ENCODE measurements at places on chromosomes 3 and 15.

DNA sequence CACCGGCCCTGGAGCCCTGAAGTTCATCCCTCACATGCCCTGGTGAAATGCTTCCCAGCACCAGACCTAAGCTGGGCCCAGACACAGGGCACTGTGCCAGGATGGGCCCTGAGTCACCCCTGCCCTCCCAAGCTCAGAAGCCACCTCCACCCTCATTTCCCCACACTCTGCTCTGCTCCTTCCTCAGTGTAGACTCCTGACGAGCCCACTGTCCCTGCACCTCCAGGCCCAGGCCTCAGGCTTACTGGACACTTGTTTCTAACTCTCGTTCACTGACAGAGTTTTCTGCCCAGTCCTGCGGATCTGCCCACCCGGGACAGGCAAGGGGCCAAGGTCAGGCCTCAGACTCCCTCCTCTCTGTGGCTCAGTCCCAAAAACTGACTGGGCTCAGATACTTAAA is 112.6 kb upstream of the RNF7 start:
- no peak for DNase-seq

DNA sequence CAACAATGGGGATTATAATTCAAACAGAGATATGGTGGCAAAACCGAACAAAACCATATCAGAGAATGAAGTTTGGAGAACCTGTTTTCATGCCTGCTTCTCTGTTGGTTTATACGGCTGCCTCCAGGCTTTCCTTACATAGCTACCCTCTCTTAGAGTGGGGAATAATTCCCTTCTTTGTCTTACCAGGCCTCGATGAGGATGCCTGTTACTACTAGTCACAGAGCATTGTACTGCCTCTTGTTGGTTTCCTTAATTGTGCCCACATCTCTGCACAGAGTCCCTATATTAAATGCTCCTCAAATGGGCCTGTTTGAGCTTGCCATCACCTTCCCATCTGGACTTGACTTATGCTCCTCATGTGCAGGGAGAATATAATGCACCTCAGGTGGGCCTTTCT is 92.9 kb downstream of the NCEH1 start:
- DNase-seq: no peak

- peak; percentile 37 for DNase-seq
Measured at GRCh38 chr3:185824051-185825005, 514 bp downstream of the IGF2BP2 start.

DNA sequence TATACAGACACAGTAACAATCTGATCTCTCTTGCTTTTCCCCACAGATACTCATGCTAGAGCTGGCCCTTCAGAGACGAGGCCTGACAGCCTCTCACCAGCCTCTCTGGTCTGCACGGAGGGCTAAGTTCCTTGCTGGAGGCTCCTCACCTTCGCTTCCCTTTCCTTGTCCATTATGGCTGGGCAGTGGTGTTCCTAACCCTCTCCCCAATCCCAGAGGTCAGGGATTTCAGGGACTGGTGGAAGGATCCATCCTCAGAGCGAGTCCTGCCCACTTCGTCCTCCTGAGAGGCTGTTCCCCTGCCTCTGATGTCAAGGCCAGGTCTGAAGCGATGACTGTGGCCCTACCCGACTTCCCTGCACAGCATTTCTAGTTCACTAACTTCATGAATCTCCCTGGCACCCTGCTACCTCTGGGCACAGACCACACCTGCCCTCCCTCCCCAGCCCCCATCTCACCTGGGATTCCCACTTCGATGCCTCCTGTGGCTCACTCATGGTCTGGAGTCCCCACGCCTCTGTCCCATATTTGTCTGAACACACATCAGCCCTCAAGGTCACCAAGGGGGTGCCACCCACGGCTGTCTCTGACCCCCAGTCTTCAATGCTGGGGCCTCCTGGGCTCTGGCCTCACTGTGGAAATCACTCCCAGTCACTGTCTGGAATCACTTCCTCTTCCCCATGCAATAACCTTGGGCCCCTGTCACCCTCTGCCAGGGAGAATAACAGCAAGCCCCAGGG is 124.9 kb upstream of the PRR20G start:
- no peak for DNase-seq

DNA sequence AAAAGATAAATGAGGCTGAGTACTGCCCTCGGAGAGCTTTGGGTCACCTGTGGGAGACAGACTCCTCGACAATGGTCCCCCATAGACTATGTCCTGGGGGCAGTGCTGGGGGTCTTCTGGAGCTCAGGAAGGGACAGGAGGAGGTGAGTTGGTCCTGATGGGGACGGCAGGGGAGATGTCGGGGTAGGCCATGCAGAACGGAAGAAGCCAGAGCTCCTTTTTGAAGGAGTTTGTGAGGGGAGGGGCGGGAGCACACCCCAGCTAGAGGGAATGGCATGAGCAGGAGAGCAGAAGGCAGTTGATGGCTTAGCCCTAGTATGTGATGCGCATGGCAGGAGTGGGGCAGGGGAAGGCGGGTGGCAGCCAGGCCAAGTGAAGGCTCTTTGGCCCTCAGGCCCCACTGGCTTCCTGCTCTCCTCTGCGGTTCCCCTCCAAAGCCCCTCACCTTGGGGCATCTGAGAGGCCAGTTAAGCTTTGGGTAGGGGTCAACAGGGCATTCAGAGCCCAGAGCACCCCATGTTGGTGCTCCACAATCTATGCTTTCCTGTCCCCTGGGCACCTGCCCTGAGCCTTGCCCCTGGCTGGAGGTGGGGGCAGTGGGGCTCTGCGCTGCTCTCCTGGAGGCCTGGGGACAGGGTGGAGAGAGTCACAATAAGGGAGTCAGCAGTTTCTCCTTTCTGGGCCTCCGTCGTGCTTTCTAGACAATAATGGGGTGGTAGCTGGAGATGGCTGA is 179.3 kb downstream of the SMAD6 start:
- no peak for DNase-seq

DNA sequence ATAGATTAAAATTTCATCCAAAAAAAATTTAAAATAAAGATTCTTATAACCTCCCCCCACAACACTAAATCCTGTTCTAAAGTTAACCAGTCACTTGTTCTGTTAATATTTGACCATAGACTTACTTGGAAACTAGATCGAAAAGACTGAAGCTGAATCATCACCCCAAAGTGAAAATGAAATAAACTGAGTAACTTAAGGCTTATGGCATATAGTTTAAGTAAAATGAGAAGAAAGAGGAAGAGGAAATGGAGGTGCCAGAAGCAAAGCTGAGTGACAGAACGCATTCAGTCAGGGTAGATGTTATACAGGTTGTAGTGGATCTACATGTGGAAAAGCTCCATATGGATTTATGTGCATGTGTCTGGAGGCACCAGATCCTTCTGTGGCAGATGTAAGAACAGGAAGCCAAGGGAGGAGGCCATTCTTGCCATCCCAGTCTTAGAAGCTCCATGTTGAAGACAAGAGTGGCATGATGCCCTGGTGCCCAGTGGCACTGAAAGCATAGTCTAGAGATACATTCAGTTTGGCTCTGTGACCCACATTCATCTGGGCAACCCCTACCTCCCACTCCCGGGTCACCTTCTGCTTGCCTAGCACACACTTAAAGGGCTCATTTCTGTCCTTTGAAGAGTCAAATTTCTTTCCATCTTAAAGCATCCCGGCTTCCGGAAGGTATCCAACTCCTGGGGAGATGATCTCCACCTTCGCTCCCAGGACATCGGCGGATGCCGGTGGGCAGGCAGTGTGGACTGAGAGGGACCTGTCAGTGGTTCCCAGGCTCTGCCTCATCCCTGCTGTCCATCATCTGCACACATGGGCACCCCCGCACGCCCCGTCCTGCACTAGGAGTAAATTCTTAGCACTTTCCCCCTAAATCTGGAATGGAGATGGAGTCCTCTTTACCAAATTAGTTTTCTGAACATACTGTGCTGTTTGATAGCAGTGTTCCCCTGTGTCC is 90.8 kb downstream of the NEO1 start:
- no peak for DNase-seq

GRCh38 chr3:184306341-184306972 is 7.4 kb downstream of the PSMD2 start:
- no peak for DNase-seq

DNA sequence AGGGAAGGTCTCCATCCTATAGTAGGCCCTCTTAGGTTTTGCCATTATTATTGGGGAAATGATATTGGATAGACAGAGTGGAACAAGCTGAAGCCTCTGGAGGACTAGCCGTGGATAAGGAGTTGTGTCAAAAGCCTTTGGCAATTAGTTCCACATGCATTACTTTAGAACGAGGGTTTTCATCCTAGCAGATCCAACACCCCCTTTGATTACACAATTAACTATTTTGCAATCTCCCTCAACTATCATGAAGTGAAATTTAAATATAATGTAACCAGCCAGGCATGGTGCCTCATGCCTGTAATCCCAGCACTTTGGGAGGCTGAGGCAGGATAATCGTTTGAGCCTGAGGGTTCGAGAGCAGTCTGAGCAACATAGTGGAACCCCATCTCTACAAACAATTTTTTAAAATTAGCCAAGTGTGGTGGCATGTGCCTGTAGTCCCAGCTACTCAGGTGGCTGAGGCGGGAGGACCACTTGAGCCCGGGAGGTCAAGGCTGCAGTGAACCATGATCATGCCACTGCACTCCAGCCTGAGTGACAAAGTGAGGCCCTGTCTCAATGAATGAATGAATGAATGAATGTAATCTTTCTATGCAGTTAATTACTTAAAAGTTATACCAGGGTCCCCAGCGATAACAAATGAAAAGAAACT is 56.8 kb downstream of the PXYLP1 start:
- peak; percentile 42 for DNase-seq

DNA sequence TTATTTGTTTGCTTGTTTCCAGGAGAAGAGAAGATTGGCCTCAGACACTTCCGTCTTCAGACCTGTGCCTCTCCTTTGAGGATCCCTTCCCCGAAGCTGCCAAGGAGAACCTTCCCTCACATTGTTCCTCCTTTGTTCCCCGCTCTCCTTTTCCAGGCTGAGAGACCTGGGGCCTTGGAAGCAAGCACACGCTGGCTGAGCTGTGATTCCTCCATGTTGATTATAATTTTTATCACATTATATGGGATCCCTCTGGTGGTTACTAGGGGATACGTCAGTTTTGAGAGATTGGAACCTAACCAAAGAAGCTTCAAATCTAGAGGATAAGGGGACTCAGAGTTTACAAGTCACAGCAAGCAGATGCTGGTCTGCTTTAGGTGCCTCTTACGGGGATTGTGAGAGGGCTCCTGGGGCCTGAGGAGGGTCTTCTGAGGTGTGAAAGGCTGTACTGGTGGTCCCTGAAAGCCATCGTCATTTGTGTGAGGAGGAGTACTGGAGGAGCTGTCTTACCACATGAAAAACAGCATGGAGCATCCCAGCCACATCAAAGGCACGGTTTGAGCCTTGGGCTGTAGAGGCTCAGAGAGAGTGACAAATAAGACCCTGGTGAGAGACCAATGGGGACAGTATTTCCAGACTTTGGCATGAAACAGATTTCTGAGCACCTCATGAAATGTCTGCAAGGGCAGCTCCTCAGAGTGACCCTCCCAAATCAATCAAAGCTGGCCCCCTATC is 760.1 kb upstream of the CFAP20DC start:
- no peak for DNase-seq

- DNase-seq: no peak
Measured at GRCh38 chr3:189424922-189425321, 206.3 kb upstream of the TP63 start.

DNA sequence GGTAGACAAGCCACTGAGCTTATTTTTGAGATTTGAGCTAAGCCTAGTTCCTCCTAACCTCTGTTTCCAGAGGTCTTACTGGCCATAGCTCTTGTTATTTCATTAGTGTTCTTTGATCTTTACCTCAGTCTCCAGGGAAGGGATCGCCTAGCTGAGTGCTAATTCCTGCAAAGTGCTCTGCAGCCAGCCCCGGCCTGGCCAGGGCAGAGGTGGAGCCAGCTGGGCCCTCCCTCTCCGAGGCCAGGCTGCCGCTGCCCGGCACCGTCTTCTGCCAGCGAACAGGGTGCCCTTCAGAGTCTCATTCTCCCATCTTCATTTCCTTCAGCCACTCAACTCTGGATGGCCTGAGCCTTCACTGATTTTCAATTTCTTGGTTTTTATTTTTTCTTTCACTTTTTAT is 19.7 kb downstream of the FAN1 start:
- DNase-seq: no peak

- DNase-seq: no peak
Measured at GRCh38 chr15:63069616-63070090, 27.1 kb downstream of the TPM1 start.

GRCh38 chr3:60854791-60855190 is 396.5 kb downstream of the FHIT start:
- DNase-seq: peak; percentile 18

DNA sequence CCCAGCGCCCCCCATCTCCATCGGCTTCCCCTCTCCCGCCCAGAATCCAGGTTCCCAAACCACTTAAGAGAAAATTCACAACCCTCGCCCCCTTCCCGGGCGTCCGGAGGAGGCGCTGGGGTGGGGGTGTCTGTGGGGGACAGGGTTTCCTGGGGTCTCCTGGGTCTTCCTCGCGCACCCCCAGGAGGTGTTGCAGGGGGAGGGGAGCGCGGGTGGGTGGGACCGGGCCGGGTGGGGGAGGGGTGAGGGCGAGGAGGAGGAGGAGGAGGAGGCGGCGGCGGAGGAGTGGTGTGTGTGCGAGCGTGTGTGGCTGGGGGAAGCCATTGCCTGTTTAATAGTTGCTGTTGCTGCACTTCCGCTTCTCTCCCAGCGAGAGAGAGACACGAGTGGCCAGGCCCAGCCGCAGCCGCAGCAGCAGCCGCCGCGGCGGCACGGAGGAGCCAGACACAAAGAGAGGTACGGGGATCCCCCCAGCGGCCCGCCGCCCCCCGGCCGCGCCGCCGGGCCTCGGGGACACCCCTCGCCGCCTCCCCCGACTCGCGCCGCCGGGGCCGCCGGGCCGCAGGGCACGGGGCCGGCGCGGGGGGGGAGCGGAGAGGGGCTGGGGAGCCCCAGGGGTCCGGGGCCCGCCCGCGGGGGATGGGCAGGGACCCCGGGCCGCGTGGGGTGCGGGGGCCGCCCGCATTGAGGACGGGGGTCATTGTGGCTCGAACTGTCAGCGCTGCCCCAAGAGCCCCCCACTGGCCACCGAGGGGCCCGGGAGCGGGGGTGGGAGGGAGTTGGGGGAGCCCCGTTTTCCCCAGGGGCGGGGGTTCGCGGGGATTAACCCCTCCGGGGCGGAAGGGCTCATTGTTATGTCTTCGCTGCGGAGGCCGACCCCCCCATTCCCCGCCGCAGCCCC is at the start of gene UBE2E1:
UBE2E1 (plus strand) TSS at position 323 of the 901 bp plus-strand sequence. CDS start 1,315 bp downstream, outside the sequence.
- peak; percentile 85 for DNase-seq

DNA sequence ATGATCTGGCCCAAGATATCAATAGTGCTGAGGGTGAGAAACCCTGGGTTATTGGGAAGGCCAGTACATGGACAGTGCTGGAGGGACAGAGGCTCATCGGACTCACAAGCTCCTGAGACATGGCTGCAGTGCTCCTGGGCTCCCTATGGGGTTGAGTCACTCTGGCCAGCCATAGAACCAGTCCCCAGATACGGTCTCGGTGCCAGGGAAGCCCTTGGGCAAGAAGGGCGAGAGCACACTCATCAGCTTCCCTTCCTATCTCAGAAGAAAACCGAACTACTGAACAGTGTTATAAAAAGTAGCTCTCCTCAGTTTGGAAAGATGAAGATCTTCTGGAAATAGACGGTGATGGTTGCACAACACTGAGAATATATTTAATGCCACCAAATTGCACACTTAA is 34.4 kb downstream of the POC1A start:
- DNase-seq: peak; percentile 25

GRCh38 chr3:98068824-98069223 is 18.1 kb upstream of the OR5AC2 start:
- no peak for DNase-seq
